ENCODE measurements at places on chromosomes 6 and 20. TPM values are rescaled to one million over a fixed set of nuclear protein-coding genes. Genes with fewer than 3 reads are reported as not detected.
A peak's percentile ranks its signal among the peaks of the same experiment; 100 is the strongest.

DNA sequence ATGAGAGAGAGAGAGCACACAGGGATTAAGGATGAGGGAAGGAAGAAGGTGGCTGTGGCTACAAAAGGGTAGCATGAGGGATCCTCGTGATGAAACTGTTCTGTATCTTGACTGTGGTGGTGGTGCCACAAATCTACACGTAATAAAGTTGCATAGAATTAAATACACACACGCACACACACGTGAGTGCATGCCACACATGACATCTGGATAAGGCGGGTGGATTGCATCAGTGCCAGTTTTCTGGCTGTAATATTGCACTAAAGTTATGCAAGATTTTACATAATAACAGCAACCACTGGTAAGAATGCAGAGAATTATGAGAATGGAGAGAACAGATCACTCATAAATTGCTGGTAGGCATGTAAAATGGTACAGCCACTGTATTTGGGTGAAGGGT is 16.9 kb upstream of the STK35 start:
- no peak for DNase-seq

DNA sequence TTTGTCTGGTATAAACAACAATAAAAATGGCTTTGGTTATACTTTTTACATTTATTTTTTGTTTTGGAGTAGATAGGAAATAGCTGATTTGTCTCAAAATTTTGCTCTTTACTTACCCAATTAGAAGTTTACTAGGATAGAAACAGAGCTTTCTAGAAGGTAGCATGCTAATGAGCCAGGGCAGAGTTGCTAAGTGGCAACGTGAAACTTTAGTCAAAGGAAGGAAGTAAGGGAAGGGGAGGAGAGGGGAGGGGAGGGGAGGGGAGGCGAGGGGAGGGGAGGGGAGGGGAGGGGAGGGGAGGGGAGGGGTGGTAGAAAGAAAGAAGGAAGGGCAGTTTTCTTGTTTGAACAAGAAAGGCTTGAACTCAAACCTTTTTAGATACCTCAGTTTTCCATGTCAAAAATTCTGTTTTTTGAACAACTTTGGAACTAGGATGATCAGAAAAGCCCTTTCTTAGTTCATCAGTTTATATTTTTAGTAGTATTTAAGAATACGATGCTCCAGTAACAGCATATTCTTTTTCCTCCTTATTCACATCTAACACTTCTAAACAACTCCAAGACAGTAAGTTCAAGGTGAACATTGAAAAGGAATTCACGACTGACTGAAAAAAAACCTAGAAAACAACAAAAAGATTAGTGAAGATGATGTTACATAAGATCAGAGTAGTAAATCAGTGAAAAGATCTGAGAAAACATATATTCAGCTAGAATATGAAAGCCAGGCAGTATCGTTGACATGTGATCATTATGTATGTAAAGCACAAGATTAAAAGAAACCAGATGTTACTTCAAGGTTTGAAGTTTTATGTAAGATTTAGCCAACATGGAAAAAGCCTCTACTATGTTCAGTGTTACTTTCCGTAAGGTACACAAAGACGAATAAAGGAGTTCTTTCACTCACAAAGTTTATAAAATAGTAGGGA is 263.4 kb downstream of the ARHGAP18 start:
- DNase-seq = no peak

DNA sequence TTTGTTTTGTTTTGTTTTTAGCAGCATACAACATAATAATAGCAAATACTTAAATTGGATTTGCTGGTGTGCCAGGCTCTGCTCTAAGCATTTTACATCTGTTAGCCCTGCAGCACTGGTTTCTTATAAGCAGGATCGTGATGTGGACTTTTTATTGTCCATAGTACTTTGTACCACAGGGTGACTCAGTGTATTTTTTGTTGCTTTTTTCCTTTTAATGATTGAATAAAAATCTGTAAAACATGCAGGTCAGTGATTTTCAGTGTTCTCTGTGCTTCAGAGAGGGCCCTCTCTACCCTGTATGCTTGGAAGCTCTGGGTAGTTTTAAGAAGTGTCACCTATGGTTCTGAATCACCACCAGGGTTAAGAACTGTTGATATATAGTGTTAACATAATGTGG is 4.0 kb downstream of the NT5DC1 start:
- no peak for DNase-seq

DNA sequence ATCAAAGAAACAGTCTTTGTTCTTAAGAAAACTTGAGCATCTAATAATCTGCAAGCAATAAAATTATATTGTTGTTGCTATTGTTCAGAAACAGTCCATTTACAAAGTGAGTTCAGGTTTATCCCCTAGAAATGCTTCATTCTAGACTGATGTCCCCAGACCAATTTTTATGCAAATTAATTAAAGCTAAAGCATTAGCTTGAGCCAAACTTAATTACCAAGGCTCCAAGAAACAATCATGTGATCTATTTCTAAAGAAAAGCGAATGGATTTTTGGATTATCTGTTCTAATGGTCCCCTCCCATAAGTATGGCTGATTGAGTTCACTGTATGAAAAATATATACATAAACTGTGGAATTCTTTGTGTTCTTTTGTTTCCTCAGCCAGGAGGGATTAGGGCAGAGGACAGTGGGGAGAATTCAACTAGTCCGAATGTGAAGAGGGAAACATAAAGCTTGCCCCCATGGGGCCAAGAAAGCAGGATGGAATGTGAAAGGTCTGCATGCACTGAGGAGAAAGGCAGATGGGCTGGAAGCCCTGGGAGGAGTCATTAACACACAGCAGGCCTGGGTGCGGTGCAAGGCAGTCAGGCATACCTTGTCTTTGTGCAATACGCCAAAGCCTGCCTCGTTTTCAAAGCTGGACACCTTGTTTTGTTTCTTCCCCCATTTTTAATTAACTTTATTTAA is 597.1 kb downstream of the KIF16B start:
- peak; percentile 69 for DNase-seq

The MROH8 gene
- 2.6 TPM for total RNA-seq

The PAK5 gene
- total RNA-seq = 6.8 TPM

The TMEM14B gene
- total RNA-seq = 62.3 TPM

DNA sequence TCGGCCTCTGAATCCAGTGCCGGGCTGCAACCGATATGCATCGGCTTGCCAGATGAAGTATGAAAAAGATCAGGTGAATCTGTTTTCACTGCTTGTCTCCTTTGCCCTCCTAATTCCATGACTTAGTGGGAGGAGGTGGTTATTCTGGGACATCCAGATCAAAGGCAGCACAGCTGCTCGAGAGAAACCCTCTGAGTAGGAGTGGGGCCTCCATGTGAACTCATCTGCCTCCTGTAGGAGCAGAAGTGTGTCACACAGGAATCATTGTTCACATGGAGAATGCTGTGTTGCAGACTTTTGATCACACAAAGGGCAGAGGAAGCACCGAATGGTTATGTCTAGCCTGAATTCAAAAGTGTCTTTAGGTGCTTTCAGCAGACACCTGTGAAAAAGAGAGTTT is 73.1 kb upstream of the SLC22A1 start:
- no peak for DNase-seq

The SYCP2L gene
- total RNA-seq = 20.5 TPM

The ADAM33 gene
- total RNA-seq = 0.27 TPM

The ELOVL4 gene
- 37.2 TPM for total RNA-seq

GRCh38 chr20:38132156-38132909 is 32.7 kb downstream of the TGM2 start:
- no peak for DNase-seq

DNA sequence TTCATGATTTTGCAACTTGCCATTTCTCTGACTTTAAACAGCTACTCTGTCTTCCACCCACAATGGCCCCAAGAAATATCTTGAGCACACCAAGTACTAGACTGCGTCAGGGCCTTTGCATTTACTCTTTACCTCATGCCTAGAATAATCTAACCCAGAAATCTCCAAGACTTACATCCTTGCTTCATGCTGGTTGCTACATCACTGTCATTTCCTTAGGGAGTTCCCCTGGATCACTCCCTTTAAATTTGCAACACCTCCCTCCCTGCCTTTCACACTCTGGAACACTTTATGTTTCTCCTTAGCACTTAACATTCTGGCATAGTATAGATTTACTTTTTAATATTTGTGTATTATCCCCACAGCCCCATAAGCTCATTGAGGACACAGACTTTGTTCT is 4.9 kb upstream of the ELOVL5 start:
- no peak for DNase-seq

The HLA-DRB5 gene
- total RNA-seq = not detected

DNA sequence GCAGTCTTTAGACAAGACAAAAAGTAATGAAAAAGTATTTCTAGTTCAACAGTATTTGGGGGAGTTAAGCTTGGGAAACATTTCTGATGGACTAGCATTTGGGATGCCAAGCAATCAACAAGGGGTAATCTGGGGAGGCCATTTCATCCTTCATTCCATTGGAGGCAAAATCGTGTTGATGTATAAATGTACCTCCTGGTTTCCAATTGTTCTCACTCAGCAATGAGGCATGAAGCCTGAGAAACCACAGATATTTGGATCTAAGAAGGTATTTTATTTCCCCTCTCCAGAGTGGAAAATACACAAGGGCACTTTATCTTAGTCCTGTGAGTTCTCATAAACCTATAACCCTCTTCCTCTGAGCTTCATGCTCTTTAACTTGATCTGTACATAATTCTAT is 68.2 kb downstream of the TBX18 start:
- no peak for DNase-seq

DNA sequence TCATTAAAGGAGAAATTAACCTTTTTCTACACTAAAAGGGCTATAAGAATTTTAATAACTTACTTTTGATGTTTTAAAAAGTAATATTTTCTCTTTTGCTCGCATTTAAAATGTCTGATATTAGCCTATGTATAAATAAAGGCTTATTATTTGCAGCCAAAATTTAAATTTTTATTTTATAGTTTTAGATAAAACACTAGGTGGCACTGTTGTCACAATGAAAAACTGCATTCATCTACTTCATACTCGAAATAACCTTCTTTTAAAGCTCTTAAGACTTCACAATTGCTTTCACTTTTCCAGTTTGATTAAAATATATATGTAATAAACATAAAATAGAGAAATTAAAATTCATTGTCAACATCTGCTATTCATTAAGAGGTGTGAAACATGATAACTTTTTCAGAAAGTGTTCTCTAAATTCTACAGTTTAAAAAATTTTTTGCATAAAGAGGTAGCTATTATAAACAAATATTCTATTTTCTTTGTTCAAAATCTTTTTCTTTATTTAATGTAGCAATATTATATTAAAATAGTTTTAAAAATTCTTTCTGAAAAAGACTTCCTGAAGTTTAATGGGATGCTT is 78.8 kb upstream of the DEFB112 start:
- no peak for DNase-seq

The FKBP1C gene
- total RNA-seq = not detected

The IRF4 gene
- 0.37 TPM for total RNA-seq

DNA sequence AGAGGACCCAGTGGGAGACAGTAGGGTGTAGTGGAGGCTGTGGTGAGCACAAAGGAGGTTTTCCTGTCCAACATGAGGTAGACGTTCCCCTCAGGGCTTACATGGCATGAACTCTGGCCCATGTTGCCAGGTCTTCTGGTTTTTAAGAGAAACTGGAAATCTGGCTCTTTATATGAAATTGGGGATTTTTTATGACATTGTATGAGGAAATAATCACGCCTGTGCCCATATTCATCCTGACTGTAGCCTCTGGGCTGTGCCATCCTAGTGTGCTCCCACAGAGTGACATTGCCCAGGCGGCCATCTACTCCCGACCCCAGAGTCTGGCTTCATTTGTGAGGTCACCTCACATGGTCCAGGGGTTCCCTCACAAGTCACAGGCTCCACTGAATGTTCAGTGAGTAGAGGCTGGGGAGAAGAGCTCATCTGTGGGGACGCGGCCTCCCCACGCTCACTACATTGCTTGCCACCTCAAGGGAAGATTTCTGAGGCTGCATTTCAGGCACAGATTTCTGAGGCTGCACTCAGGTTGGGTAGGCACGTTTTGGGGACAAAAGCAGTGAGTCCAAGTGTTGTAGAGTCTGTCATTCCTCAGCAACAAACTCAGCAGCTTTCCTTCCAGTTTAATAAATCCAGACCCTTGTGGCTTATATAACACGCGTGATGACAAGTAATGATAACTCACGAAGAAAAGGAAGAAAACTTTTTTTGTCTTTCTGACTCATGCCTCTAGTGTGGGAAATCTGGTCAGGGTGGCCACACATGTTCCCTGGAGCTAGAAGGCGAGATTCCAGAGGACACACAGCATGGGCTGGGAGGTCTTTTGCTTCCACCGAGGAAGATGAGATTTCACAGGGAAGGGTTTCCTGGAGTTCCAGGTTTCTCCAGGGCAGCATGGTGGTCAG is 41.7 kb downstream of the SLC24A3 start:
- DNase-seq = no peak
